SW480 (cell line): ENCODE measurements at places on chromosomes 3 and 15.

DNA sequence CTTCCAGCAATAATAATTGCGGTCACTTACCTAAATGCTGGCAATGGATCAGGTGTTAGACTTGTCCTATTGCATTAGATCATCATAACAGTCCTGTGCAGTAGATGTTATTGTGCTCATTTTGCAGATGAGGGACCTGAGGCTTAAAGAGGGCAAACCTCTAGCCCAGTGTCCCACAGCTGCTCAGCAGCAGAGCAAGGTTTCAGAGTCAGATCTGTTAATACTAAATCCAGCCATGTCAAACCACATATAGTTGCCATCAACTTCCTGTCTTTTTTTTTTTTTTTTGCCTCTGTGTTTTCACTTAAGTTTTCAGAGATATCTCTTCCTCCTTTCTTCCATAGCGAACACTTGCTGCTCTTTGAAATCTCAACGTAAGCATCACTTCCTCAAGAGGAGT, 12.1 kb downstream of the FEZF2 start:
- DNase-seq: no peak

GRCh38 chr3:141493184-141493583, 6.4 kb downstream of the RASA2 start:
- DNase-seq: no peak

DNA sequence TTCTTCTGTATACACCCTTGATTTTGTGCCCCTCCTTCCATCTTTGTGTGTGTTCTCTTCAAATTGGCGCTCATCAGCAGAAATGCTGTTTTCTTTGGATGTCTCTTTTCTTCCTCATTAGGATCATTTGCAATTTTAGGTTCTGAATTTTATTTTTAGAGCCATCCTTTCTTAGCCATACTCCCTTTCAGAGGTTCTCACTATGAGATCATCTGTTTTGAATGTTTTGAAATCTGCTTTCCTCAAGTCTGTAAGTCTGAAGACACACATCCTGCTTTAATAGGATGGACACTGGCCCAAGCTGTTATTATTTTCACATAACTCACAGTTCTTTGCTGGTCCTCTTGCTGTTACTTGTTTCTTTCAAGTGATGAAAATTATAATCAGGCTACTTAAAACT, 124.8 kb downstream of the BDH1 start:
- no peak for DNase-seq

GRCh38 chr3:103048068-103048722, 613.4 kb downstream of the ZPLD1 start:
- no peak for DNase-seq

DNA sequence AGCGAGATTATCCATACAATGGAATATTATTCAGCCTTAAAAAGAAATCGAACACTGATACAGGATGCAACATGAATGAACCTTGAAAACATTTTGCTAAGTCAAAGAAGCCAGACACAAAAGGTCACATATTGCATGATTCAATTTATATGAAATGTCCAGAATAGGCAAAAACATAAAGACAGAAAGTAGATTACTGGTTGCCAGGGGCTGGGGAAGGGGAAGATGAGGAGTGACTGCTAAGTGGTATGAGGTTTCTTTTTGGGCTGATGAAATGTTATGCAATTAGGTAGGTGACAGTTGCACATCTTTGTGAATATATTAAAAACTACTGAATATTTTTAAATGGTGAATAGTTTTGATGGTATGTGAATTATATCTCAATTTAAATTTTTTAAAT, 38.3 kb downstream of the LRRFIP2 start:
- DNase-seq: no peak

- no peak for DNase-seq
These were observed 143.6 kb upstream of the GRM7 start for GRCh38 chr3:6717026-6717943.

- DNase-seq: no peak
These were observed 103.2 kb upstream of the BNIP2 start for GRCh38 chr15:59792359-59792758.

- no peak for DNase-seq
These were observed 28.6 kb upstream of the UTS2B start for GRCh38 chr3:191358929-191359328.

DNA sequence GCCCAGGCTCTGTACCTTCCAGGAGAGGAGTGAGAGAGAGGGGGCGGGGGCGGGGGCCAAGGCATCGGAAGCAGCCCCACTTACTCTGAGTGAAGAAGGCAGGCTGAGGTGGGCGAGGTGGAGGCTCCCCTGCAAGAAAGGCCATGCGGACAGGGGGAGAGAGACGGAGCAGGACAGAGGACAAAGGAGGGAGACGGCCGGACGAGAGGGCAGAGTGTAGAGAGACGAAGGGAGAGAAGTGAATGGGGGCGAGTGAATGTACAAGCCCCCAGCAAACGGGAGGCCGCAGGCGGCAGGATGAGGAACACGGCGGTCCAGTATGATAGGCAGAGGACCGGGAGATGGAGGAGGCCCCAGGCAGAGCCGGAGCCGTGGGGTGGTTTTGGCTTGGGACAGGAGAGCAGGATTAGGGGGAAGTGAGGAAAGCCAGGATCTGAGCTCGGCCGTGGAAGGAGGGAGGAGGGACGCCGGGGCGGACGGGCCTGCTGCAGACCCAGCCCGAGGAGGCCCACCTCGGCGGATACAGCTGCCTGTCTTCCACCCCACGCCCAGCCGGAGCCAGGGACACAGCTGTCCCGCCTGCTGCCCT, 38.8 kb downstream of the TNK2 start:
- DNase-seq: no peak

- peak; percentile 43 for DNase-seq
These were observed 172.6 kb downstream of the P3H2 start for GRCh38 chr3:189947948-189948723.

DNA sequence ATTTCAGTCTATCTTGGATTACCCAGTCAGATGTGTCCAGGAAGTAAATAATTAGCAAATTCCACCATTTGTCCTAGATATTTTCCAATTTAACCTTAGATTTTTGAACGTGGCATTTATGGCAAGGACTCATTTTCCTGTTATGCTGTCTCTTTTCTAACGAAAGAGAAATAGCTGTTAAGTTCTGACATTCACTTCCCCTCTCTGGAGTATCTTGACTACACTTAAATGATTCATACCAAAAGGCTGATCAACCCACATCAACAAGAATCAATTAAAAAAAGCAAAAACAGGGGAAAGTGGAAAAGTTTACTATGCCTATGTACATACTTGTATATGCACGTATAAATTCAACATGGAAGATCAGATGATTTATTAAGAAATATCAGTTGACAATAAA, 149.9 kb downstream of the FRMD5 start:
- no peak for DNase-seq

- no peak for DNase-seq
These were observed 19.5 kb downstream of the NFKBIZ start for GRCh38 chr3:101868534-101869464.

DNA sequence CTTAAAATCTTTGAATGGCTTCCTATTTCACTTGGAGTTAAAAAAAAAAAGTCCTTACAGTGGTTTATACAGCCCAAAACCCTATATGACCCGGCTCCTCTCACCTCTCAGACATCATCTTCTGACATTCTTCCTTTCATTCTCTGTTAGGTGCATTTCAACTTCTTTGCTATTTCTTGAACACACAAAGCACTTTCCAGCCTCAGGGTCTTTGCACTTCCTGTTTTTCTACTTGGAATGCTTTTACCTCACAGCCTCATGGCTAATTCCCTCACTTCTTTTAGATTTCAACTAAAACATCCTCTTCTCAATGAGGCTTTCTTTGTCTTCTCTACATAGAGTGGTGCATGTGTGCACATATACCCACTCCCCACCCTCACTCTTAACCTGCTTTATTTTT, 91.0 kb upstream of the MB21D2 start:
- DNase-seq: no peak

DNA sequence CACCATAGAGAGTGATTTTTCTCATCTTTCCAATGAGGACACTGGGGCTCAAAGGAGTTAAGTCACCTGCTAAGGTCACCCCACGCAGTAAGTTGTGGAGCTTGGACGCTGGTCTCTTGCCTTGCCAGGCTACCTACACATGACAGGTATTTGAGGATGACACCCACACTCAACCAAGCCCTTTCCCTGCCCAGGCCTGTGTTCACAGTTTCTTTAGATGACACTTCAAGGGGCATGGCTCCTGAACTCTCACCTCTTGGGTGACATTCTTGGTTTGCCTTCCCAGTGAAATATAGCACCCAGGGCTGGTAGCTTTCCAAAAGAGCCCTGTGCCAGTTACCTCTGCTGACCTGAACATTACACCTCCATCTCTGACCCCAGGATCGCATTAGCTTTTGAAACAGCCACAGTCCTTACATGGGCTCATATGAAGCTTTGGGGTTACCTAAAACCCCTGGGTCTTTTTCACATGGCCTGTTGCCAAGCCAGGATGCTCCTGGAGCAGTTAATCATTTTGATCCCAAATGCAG, 148.0 kb downstream of the RPLP1 start:
- no peak for DNase-seq

DNA sequence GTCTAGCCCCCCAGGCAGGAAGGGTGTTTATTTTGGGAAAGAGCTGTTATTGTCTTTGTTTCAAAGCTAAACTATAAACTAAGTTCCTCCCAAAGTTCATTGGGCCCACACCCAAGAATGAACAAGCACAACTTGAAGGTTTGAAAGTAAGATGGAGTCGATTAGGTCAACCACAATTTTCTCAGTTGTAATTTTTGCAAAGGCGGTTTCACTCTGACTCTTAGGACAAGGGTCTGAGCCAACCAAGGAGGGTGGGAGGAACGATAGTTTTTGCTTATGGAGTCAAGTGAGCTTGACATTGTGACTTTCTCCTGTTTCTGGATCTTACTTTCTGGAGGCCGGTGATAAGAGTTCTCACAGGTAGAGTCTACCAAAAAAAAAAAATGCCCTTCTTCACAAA, 5.8 kb upstream of the ZNF770 start:
- no peak for DNase-seq

- no peak for DNase-seq
These were observed 21.2 kb downstream of the GABRA5 start for GRCh38 chr15:26887926-26888666.

- no peak for DNase-seq
These were observed 954.6 kb downstream of the EPHA3 start for GRCh38 chr3:90062016-90062415.

DNA sequence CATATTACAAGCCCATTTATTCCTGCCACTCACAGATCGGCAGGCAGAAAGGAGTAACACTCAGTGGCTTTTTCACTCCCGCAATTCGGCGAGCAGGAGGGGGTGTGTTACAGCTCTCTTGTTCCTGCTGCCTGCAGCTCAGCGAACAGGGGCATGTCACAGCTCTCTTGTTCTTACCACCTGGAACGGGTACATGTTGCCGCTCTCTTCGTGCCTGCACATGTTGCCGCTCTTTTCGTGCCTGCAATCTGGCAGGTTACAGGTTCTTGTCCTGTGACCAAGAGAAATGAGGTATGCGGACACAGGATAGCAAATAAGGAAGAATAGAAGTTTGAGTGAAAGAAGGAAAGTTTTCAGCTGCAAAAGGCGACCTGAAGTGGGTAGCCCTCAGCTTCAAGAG, 761.4 kb downstream of the NAALADL2 start:
- no peak for DNase-seq

DNA sequence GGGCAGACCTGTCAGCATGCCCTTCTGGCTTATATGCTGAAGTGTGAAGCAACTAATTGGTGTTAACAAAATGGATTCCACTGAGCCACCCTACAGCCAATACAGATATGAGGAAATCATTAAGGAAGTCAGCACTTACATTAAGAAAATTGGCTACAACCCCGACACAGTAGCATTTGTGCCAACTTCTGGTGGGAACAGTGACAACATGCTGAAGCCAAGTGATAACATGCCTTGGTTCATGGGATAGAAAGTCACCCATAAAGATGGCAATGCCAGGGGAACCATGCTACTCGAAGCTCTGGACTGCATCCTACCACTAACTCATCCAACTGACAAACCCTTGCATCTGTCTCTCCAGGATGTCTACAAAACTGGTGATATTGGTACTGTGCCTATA, 9.4 kb downstream of the PIK3CB start:
- DNase-seq: no peak

DNA sequence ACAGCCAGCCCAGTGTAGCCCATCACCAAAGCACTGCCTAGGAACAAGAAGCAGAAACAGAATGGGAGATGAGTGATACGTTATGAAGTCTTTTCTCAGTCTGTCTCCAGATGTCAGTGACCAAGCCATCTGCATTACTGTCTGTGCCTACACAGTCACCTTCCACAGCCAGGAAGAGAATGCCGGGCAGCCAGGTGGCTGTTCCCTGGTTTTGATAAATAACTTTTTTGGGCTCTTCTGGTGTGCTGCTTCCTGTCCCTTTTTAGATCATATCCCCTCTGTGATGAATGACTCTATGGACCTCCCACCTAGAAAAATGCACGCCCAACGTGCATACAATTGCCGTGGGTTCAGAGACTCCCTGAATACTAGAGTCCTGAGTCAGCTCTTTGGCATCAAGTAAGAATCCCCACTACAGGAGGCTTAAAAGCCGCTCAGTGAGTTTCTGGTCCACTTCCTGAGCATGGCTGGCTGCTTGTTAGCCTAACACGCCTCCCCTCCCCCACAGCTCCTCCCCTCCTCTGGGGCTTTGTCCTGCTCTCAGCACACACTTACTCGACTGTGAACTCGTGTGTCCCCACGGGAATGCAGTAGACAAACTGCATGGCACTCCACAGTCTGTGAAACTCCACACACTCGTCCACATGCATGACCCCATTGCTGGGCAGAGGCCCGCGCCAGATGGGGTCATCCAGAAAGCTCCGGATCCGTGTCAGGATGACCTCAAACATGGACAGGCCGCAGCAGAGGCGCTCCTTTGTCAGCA, 34.7 kb downstream of the NIPA2 start:
- no peak for DNase-seq

DNA sequence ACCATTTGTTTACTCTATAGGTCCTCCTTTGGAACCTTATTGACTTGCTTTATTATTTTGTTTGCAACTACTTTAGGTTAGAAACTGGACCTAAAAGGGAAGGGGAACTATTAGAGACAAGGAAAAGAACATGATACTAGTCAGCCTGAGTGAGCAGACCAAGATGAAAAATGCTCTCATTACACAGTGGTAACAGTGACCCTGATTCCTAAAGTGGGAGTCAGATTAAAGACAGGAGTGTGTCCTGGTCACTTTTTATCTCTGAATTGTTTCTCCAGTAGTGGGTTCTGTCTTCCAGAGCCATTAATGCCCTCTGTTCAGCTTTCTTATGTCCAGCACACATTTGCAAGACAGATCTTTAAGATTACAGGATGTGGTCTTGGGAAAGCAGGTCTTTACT, 124.1 kb downstream of the TMEM108 start:
- DNase-seq: no peak

DNA sequence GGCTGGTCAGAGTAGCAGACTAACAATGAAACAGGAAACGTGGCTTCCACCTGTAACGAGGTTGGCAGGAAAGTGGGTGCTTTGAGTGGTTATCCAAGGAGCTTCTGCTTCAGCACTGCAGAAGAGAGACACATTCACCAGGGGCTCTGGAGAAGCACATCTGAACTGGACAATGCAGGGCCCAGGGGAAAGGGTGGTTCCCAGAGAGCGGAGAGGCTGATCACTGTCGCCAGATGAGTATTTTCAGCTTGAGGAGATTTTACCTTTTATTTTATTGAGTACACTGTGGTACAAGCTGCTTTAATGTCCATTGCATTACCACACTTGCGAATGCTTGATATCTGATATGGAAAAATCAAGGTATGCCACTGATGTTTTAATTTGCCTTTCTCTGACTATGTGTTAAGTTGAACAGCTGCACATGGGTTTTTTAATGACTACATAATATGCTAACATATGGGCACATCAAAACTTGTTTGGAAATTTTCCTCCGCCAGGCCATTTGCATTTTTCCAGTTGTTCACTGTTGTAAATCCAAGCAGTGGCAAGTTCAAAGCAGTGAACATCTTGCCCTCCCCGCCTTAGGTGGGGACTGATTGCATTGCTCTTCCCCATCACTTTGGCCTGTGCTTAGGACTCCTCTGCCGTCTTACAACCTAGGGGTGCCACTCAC, 52.1 kb downstream of the LRTM1 start:
- DNase-seq: no peak
